Activated gamma-delta T cell treated with Interleukin-2 at 50 U/mL for 16 hours (primary cell): ENCODE measurements at places on chromosomes 2 and 18.

- DNase-seq: no peak
Measured at GRCh38 chr18:55252053-55252675, 292.9 kb upstream of the CCDC68 start.

DNA sequence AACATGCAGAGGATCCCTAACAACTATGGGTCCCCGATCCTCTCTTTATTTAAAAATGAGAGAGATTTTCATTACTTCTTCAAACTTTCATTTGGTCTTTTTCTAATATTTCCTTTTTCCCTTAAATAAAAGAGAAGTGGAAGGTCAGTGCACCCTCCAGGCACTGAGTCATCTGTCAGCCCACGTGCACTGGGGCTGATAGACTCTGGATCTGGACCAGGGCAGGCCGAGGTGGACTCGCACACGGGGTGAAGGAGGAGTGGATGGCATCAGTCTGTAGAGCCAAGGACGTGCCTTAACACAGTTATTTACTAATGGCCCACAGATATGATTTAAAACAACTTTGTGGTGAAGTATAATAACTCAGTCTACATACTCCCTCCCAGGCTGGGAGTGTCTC is 214.4 kb upstream of the TMEM200C start:
- DNase-seq: no peak

DNA sequence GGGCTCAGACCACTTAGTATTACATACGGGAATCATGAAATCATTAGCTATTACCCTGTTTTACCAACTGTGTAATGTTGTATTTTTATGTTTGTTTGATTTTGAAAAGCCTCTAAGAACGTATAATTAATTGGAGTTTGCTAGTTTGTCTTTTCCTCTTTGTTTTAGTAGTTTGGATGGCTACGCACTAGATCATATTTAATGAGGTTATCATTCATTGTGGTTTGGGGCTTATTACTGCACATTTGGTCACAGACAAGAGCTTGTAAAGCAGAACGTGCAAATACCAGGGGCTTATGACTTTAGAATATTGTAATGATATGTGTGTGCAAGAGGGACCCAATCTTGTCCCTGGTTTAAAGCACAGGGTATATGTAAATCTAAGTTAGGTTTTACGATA is 10.3 kb downstream of the CABLES1 start:
- DNase-seq: no peak

DNA sequence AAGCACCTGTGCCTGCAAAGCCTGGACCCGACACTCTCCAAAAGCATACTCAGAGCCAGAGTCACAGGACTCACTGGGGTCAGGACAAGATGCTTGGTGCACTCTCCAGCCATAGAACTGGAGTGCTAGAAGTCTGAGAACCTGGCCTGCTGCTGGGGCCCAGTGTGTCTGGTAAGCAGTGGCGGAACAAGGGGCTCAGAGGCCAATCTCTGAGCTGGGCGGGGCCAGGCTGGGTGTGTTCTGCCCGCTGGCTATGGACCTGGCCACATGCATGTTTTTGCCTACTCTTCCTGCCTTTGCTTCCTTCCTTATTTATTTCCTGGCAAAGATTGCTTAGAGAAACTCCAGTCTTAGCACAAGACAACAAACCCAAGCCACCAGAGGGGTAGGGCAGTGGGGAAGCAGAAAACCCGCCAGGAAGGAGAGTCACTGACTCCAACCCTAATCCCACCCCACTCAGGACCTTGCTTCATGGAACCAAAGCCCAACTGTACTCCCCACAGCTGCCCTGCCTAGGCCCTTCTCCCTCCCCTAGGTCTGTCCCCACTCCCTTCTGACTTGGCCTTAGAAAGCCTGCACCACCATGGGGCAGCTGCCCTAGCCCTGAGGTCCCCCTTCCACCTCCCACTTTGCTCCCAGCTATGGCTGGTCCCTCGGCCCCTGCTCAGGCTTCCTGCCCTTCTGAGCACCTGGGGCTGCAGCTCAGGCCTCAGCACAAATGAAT is 315.5 kb downstream of the CELF4 start:
- DNase-seq: no peak

GRCh38 chr2:143877056-143877455 is 642.9 kb downstream of the ZEB2 start:
- no peak for DNase-seq

DNA sequence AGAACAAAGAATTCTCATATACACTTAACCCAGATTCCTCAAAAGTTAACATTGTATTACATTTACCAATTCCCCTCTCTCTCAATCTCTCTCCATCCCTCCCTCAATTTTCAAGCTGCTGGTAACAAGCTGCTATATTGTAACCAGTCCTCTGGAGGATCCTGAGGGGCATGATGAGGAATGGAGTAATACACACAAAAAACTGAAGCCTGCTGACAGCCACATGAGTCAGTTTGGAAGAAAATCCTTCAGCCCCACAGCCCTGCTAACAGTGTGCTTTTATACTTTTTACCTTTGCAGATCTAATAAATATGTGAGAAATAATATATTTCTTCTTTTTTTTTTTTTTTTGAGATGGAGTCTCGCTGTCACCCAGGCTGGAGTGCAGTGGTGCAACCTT is 165.7 kb upstream of the RAB12 start:
- no peak for DNase-seq

GRCh38 chr2:26162963-26163362 is 9.9 kb upstream of the GAREM2 start:
- DNase-seq: no peak

GRCh38 chr18:37574113-37574512 is 8.5 kb upstream of the CELF4 start:
- no peak for DNase-seq

DNA sequence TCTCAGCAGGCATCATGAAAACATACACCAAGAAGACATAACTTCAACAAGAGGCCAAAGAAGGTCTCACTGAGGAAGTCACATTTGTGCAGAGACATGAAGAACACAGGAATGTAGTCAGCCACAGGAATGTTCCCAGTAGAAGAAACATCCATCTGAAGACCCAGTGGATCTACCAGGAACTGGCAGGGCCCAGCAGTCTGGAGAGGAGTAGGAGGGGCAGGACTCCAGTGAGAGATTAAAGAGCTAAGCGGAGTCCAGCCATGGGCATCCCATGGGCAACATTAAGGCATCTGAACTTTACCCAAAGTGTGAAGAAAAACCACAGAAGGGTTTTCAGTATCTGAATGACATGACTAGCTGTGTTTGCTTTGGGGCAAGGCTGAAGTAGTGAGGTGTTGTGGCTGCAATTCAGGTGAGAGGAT is 103.1 kb downstream of the UPP2 start:
- DNase-seq: no peak

DNA sequence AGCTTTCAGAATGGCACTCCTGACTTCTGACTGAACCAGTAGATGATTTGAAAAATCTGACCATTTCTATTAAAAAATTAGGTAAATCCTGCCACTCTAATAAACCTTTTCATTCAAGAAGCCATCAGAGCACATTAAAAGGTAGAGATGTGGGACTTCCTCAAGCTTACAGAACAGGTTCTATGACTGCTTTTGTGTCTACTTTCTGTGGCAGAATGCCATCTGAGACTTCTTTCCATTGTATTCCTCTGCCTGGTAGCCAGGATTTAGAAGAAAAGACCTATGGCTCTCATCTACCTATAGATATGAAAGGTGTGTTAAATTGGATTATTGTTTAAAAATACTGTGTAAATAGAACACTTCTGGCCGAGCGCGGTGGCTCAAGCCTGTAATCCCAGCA is 99.9 kb upstream of the NABP1 start:
- DNase-seq: no peak

DNA sequence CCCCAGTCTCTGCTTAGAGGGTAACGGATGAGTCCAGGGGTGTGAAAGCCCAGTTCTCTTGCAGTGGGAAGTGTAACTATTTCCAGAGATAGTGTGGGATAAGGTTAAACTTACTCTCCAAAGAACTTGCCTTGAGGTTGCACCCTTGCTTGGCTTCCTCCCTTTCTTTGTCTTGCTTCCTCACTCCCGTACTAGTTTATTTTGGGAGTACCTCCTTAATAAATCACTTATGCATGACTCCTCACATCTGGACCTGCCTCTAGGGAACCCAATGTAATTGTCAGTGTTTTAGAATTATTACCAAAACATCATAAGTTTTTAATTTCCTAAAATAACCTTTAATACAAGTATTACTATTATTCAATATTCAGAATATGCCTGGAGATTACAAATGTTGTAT is 35.2 kb downstream of the CPO start:
- DNase-seq: no peak

DNA sequence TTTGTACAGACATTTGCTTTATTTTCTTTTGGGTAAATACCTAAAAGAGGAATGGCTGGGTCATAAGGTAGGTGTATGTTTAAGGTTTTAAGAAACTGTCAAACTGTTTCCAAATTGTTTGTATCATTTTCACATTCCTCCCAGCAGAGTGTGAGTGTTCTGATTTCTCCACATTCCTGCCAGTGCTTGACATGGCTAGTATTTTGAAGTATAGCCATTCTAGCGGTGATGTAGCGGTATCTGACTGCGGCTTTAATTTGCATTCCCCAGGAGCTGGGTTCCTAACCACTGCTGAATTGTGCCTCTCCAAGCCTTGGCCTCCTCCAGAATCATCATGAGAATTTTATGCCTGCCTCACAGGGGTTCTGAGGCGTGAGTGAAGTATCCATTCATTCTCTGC is 61.8 kb upstream of the ARL4C start:
- no peak for DNase-seq

- no peak for DNase-seq
Measured at GRCh38 chr2:137115081-137115794, 349.9 kb downstream of the THSD7B start.

DNA sequence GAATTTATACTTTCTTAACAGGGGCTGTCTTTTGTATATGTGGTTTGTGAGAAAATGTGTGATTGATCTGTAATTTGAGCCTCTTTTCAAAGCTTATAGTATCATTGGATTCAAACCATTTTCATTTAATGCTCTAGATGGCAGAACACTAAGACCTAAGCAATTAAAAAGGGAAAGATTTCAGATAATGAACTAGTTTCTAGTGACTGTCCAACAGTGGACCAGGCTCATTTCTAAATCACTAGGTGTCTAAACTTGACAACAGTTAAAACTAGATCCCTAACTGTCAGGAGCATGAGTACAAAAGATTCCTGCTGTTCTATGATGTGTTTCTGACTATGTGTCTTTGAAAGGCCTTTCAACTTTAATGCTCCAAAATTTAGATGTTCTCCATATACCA is 54.6 kb downstream of the ANKRD44 start:
- no peak for DNase-seq

DNA sequence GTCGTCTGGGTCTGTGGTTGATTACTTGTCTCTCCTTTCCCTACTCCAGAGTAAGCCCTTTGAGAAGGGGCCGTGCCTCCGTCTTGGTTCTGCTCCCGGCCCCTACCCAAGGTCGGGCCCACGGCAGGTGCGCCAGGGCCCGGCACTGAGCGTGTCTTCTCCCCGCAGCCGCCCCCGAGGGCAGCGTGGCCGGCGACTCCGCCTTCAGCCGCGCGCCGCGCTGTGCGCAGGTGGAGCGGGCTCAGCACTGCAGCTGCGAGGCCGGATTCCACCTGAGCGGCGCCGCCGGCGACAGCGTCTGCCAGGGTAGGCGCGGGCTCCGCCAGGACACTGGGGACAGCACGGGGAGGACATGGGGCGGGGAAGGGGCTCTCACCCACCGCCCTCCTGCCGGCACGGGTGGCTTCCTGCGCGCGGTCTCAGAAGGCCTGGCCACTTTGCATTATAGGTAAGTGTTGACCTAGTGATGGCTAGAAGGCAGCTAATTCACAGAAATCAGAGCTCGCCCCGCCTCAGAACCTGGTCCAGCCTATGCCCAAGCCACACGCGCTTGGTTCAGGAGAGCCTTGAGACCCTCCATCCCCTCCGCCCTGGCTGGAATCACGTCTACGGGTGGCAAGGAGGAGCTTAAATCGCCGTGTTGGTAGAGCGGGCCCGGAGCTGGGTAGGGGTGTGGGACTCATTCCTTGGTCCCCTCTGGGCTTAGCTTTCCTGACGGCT is 43.5 kb downstream of the FBLN7 start:
- peak; percentile 35 for DNase-seq

DNA sequence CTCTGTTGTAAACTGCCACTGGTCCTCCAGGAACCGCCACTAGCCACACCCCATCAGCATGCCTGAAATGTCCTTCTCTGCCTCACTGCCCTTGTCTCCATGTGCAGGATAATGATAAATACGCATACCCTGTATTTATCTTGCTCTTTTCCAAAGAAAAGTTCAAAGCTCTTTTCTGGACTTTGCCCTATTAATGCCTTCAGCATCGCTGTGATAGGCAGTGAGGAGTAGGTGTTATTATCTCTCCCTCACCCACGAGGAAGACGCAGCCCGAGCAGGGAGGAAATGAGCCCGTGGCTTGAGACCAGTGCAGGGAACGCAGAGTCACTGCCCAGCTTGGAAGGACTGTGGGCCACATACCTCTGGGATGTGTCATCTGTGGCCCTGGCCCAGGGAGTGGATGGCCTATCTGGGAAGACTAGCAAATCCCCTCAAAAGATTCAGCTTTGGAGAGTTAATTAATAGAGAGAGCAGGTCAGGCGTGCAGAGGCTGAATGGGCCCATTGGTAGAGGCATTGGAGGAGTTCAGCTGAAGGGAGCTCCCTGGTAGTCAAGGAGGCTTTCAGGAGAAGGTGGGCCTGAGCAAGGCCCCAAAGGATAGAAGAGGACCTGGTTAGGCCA is 39.5 kb upstream of the MCFD2 start:
- DNase-seq: no peak

DNA sequence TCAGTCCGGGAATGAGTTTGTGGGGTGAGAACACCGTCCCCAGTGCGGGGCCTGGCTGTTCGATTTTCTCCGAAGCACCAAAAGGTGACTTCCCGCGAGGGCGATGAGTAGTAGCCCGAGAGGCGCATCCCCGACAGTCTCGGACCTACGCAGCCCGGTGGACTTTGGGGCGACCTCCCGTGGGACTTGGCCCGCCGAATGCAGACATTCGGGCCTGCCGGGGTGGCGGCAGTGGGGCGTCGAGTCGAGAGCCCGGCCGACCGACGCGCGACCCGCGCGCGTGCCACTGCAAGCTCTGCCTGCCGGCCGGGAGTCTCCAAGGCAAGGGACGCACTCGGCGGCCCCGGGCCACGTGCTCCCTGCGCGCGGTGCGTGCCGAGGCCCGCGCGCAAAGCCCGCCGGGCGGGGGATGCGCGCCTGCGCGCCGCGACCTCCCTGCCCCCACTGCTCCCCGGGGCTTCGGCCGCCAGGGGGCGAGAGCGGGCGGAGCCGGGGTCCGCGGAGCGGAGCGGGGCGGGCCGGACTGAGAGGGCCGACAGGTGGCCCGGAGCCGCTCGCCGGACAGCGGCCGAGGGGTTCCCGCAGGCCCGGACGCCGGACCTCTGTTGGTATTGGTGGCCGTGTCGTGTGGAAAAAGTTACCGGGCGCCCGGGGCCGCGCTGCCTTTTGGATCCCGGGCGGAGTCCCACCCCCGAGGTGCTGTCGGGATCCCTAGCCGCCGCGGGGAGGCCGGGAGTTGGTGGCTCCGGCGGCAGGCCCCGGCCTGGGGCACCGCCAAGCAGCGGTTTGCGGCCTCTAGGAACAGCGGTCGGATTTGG is 1.9 kb downstream of the PTMA start:
- peak; percentile 82 for DNase-seq

DNA sequence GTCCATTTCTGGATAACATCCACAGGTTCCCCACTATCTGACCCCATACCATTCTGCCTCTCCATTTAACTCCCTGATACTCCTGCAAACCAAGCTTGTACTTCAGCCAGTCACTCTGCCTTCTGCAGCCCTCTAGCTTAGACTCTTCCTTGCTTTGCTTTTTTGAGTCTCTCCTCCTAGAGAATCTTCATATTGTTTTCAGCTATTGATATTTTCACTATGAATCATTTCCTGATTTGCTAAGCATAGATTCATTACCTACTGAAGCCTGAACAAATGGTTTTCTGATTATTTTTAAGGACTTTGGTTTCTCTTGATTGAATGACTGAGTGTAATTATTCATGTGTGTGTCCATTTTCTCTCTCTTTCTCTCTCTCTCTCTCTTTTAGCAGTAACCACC is 2102.3 kb upstream of the CELF4 start:
- no peak for DNase-seq
